ENCODE measurements at places on chromosomes 4 and X. TPM values are rescaled to one million over a fixed set of nuclear protein-coding genes. Genes with fewer than 3 reads are reported as not detected.

DNA sequence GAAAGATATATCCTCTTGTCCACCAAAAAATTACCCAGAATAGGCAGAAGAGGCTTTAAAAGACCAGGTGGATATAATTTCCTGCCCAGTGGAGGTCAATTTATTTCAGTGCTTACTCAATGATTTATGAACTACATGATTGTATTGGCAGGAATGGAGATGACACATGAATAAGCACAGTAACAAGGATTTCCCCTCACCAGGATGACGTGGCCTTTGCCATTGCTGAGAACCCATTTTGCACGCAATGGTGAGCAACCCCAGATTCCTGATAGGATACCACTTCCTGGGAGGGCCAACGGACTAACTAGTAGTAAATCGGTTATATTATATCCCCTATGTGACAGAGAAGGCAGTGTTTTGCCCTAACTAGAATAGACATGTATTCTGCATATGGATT is 11.6 kb upstream of the TTC29 start:
- no peak for DNase-seq

DNA sequence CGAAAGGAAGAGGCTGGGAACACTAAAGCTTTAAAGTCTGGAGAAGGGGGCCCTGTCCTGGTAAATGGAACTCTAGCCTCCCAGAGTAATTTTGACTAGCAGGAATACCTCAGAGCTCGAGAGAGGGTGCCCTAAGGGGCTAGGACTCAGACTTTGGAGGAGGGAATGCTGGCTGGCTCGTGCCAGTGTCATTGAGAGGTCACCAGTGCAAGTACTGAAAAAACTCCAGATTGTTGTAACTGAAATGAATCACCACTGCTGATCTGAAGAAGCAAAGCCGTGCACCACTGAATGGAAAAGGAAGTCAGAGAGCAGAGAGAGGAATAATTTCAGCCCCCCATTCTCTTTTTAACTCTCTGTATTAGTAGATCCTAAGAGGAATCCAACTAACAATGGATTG is 690.2 kb downstream of the FAT4 start:
- no peak for DNase-seq

DNA sequence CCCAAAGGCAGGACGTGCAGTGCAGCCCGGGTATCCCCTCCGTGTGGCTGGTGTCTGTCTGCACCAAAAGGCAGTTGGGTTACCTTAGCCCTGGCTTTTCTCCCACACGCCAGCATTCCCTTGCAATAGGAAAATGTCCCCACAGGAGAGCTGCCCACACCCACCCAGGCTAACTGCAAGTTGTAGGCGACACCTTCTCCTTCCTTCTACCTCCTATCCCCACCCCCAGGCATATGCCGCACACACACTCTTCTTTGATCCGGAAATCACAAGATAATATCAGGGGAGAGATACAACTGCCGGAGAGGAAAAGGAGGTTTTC is 444 bp upstream of the APBB2 start:
- no peak for DNase-seq

SPANXN3 gene
- total RNA-seq, result not detected

GRCh38 chr4:108272046-108272445 is 103.3 kb upstream of the LEF1 start:
- no peak for DNase-seq

DNA sequence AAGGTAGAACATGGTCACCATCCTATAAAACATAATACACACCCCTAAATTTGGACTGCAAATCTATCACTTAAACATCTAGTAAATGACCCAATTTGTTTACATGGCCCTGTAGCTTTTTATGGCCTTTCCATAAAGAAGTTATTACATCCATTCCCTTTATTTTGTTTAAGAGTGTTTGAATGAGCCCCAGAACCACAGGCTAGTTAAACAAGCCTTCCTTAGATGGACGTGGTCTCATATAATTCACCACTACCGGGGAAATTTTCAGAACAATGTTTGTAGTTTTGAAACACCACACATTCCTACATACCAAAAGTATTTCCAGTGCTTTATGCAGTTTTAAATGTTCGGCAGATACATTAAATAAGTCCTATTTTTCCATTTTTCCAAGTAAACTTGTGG is 12.3 kb downstream of the PDGFC start:
- DNase-seq, result no peak

OTUD6A gene
- not detected for total RNA-seq

DNA sequence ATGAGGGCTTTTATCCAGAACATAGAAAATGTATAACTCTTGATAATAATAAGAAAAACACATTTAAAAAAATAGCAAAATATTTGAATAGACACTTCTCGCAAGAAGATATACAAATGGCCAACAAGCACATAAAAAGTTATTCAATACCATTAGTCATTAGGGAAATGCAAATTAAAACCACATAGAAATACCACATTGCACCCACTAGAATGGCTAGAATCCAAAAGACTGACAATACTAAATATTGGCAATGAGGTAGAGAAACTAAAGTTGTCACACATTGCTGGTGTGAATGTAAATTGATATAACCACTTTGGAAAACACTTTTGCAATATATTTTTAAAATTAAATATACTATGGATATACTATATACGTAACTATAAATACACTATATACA is 754.3 kb upstream of the MAGEB2 start:
- no peak for DNase-seq

OPHN1 gene
- 2.6 TPM for total RNA-seq
